ENCODE measurements at places on chromosomes 6 and 20. TPM values are rescaled to one million over a fixed set of nuclear protein-coding genes. Genes with fewer than 3 reads are reported as not detected.

- no peak for DNase-seq
Measured at GRCh38 chr6:75290136-75290945, 5.7 kb upstream of the TMEM30A start.

GRCh38 chr6:40802481-40802880 lies 215.3 kb upstream of the LRFN2 start:
- DNase-seq, result no peak

SMOC2 gene
- total RNA-seq, result not detected

DNA sequence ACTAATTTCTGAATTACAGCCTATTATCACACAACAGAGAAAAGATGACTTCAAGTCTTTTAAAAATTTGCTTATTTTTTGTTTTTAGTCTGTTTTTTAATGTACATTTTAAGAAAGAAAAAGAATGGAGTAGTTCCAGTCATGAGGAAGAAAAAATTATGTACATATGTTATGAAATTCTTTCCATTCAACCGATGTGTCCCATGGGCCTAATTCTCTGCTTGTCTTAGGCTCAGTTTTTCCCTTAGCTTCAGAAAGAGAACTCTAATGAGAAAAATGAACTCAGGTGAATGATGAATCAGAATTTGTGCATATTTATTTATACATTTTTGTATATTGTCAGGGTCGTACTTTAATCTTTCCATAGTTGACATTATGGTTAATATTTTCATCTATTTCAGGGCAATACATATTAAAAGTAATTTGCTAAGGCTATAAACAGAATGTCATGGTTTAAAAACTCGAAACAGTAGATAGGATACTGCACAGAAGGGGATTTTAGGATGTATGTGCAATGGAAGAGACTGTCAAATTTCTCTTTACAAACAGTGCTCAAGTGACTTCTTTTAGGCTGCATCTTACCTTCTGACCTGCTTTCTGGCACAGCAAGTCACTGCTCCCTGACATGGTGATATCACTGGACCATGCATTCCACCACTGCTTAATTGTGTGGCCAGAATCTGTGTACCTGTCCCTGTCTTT lies 153.1 kb downstream of the EPHA7 start:
- no peak for DNase-seq

- no peak for DNase-seq
Measured at GRCh38 chr20:37392441-37393195, 46.7 kb downstream of the SRC start.
